Motor neuron (in vitro differentiated cells): ENCODE measurements at places on chromosomes 13 and 19. TPM values are rescaled to one million over a fixed set of nuclear protein-coding genes. Genes with fewer than 3 reads are reported as not detected.

Gene THSD8
- 0.25 TPM in 1 of 2 replicates, not detected in the other for total RNA-seq

GRCh38 chr13:28392428-28392827 lies 102.5 kb downstream of the FLT1 start:
- no peak for ATAC-seq

Gene PGLYRP1
- total RNA-seq, result not detected in 2 replicates

- no peak for ATAC-seq
Measured at GRCh38 chr13:97999653-98000052, 46.2 kb downstream of the IPO5 start.

Gene OR7D2
- 0.83 and 1.9 TPM in 2 replicates for total RNA-seq

- ATAC-seq, result no peak
Measured at GRCh38 chr19:11165486-11166030, 10.0 kb upstream of the SPC24 start.

- no peak for ATAC-seq
Measured at GRCh38 chr13:48852911-48853727, 122.6 kb upstream of the FNDC3A start.

- ATAC-seq, result no peak
Measured at GRCh38 chr19:17831419-17831888, 10.1 kb upstream of the INSL3 start.

GRCh38 chr13:36555151-36555986 lies 118.5 kb upstream of the SERTM1 start:
- no peak for ATAC-seq

DNA sequence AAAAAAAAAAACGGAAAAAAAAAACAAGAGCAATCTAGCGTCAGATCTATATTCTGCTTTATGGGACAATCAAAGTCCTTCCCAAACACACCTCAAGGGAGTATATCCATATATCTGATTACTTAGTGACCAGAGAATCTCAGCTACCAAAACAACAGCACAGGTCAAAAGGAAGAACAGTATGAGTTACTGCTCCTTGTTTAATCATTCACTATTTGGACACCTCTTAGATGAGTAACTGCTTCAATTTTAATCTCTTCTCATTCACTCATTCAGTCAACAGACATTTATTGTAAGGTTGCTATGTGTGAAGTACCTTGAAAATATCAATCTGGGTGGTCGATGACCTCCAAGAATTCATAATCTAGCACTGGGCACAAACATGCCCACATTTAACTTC lies 193.2 kb downstream of the IRS2 start:
- no peak for ATAC-seq

GRCh38 chr19:4444765-4445741 lies 12.5 kb downstream of the UBXN6 start:
- no peak for ATAC-seq

Gene SUPT20H
- total RNA-seq, result 55.5 and 55.9 TPM in 2 replicates

DNA sequence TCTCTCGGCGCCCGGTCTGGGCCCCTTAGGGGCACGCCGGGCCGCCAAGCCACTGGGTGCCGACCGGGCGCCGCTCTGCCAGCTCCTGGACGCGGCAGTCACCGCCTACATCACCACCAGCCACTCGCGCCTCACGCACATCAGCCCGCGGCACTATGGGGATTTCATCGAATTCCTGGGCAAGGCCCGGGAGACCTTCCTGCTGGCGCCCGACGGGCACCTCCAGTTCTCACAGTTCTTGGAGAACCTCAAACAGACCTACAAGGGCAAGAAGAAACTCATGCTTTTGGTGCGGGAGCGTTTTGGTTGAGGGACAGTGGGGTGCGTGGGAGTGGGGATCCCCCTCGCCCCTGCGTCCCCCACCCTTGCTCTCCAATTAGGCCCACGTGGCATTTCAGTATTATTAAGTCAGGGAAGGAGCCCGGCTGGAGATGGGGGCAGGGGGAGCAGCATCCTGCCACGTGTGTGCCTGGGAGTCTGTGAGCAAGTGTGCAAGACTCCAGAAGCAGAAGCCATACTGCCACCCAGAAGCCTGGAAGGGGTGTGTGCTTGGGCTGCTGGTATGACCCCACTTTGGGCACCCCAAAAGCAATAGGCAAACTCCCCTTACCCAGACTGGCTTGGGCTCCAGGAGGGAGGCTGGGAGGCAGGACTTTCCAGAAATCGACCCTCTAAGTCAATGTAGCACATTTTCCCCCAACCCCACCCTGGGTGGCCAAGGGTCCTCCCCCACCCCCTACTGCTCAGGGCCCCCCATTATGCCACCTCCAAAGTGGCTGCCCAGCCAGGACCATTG lies 35.7 kb downstream of the ZSWIM4 start:
- no peak for ATAC-seq

GRCh38 chr13:49652355-49653305 lies 24.3 kb downstream of the ARL11 start:
- peak; percentile 92 for ATAC-seq

GRCh38 chr19:2815923-2816322 lies 3.7 kb upstream of the ZNF554 start:
- ATAC-seq, result no peak

GRCh38 chr13:39405107-39405506 lies 197.9 kb downstream of the LHFPL6 start:
- ATAC-seq, result no peak

GRCh38 chr13:39051157-39051556 lies 12.9 kb downstream of the NHLRC3 start:
- no peak for ATAC-seq

Gene CCDC70
- 0.18 and 0.31 TPM in 2 replicates for total RNA-seq

Gene DACH1
- 40.7 and 41.8 TPM in 2 replicates for total RNA-seq

DNA sequence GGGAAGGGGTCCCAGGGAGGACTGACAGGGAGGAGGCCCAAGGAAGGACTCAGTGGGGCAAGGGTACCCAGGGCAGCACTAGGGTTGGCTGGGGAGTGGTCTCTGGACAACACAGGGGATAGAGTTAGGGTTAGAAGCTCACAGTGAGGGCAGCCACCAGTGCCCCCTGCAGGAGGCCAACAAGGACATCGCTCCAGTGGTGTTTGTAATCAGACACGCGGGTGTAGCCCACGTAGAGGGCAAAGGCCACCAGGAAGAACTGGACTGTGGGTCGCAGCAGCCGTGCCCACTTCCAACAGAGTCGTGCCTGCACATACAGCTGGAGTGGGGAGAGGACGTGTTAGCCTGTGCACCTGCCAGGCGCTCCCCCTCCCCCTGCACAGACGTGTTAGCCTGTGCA lies 9.2 kb downstream of the PLPP2 start:
- no peak for ATAC-seq

- no peak for ATAC-seq
Measured at GRCh38 chr13:24307211-24308067, 1.9 kb upstream of the C1QTNF9 start.

Gene CD37
- total RNA-seq, result 36.9 and 37.4 TPM in 2 replicates

Gene PSG6
- total RNA-seq, result 0.16 and 0.46 TPM in 2 replicates

GRCh38 chr19:8593931-8594330 lies 16.6 kb downstream of the ADAMTS10 start:
- ATAC-seq, result no peak

GRCh38 chr19:15629003-15629880 lies 11.5 kb upstream of the CYP4F3 start:
- peak; percentile 98 for ATAC-seq

GRCh38 chr13:57527114-57527735 lies 104.3 kb upstream of the PCDH17 start:
- peak; percentile 22 for ATAC-seq

DNA sequence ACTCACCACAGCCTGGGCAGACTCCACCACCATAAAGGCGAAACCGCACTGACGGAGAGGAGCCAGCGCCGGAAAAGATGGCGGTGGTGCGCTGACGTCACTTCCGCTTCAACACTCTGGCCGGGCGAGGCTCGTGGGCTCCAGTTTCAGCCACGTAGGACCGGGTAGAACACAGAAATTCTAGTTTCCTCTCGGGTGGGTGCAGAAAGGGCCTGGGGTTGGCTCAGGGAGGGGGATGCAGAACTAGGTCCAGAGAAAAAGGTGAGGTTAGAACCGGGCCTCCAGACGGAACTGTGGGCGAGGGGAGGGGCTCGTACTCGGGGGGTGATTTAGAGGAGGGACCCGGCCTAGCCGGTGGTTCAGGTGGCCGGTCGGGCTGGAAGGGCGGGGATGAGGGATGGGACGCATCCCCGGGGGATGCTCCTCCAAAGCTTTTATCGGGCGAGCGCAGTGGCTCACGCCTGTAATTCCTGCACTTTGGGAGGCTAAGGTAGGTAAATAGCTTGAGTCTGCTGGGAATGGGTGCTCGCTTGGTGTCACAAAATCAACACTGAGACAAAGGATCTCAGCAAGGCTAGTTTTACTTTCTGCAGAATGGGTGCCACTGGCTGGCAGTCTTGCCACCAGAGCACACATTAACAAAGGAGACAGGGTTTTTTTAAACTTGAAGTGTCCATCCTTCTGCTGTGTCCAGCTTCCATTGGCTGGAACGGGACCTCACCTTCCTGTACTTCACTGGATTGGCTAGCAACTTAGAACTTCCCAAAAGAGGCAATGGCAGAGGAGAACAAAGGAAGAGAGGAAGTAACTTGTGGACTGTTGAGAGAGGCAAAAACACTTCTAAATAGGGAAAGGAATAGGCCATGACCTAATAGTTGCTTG lies at the start of gene ZNF561:
Gene ZNF561 (minus strand): TSS at position 77 of the 882 bp plus-strand sequence. CDS start 1,776 bp downstream, outside the sequence.
- peak; percentile 89 for ATAC-seq

Gene IGFL3
- total RNA-seq, result not detected in 2 replicates

DNA sequence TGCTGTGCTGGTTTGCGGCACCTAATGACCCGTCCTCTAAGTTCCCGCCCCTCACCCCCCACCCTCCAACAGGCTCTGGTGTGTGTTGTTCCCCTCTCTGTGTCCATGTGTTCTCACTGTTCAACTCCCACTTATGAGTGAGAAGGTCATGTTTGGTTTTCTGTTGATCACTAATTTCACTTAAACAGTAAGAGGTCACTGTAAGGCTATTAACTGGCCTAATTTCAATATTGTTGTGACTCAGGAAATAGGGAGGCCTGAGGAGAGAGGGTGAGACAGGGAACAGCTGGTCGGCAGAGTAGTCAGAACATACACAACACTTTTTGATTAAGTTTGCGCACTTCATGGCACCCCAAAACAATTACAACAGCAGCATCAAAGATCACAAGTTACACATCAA lies 15.6 kb downstream of the TUBGCP3 start:
- ATAC-seq, result no peak

- no peak for ATAC-seq
Measured at GRCh38 chr13:40580566-40581276, 85.7 kb downstream of the FOXO1 start.

DNA sequence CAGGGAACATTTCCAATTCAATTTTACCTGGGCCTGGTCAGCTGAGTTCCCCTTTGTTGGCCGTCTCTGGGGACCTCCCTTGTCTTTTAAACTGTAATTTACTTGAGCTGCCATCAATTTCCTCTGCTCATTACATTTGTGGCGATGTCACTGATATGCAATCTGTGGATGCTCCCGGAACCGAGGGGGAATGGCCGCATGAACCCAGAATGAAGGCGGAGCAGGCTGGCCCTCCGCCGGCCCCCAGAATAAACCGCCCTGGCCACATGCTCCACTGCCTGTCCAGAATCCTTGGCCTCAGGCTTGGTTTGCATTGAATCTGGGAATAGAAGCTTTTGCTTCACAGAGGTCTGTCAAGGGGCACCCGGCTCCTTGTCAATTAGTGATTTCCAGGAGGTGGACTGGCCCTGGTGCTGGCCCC lies 276.8 kb downstream of the TEX29 start:
- ATAC-seq, result peak; percentile 94

Gene ZSCAN18
- 9.6 and 9.9 TPM in 2 replicates for total RNA-seq

- ATAC-seq, result peak; percentile 78
Measured at GRCh38 chr19:31408460-31409124, 59.4 kb upstream of the TSHZ3 start.

Gene PROZ
- 0.14 and 0.47 TPM in 2 replicates for total RNA-seq

GRCh38 chr13:61040181-61040580 lies 375.5 kb downstream of the PCDH20 start:
- ATAC-seq, result no peak

Gene FGF9
- total RNA-seq, result 9.4 and 12.3 TPM in 2 replicates

GRCh38 chr13:42656161-42656560 lies 82.2 kb downstream of the TNFSF11 start:
- ATAC-seq, result no peak

- no peak for ATAC-seq
Measured at GRCh38 chr13:92976657-92977056, 249.9 kb upstream of the GPC6 start.

DNA sequence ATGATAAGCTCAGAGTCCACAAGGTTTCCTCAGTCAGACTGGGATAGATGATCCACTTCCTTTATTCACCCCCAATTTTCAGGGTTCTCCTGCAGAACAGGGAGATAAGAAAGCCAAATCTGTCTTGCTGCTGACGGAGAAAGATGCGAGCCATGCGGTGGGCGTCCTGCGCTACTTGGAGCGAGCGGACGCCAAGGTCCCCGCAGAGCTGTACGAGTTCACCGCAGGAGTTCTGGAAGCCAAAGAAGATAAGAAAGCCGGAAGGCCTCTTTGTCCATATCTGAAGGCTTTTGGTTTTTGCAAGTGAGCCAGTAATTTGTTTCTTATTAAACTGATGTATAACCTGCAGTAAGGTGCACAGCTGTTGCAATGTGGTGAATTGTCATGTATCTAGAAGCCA lies 66.7 kb downstream of the SLC7A9 start:
- ATAC-seq, result no peak

GRCh38 chr19:1396768-1397679 lies 4.3 kb downstream of the GAMT start:
- ATAC-seq, result peak; percentile 16

DNA sequence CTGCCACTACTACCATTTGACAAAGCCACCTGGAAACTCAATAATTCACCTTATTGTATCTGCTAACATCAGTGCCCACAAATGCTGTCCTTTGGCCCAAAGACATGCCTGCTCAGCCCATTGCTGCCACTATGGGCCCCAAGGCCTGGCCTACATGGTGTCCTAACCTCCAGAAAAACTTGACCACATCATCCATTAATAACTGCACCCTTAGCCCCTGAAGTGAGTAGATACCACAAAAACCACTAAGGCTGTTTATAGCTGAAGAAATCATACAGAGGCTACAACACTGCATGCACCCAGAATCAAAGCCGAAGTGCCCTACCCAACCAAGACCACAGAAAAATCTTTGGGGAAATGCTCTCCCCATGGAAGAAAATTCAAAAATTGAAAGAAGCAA lies 932.8 kb upstream of the SLITRK6 start:
- no peak for ATAC-seq

DNA sequence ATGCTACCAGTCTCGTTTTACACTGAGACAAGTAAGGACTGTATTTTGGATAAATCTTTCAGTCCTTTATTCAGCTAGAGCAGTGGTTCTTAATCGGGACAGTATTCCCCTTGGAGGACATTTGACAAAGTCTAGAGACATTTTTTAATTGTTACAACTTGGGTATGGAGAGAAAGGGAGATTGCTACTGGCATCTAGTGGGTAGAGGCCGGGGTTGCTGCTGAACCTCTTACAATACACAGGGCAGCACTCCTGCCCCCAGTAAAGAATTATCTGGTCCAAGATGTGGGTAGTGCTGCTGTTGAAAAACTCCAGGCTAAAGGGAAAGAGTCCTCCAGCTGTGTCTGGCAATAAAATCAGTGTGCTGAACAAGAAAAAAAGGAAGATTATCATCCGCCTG lies 334.8 kb downstream of the SLC7A1 start:
- ATAC-seq, result no peak

GRCh38 chr13:80121038-80121437 lies 219.9 kb downstream of the SPRY2 start:
- ATAC-seq, result no peak
